Suppressor macrophage treated with lipopolysaccharide for 1 hour (primary cell): ENCODE measurements at places on chromosomes 5 and 9.

DNA sequence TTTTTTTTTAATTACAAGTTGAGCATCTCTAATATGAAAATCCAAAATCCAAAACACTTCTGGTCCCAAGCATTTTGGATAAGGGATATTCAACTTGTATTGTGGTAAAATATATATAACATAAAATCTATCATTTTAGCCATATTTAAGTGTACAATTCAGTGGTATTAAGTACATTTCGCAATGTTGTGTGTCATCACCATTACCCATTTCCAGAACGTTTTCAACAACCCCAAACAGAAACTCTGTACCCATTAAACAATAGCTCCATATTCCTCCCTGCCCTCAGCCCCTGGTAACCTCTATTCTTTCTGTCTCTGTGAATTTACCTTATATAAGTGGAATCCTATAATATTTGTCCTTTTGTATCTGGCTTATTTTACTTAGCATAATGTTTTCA is 24.9 kb downstream of the TICAM2 start:
- peak; percentile 36 for DNase-seq

- DNase-seq = no peak
Measured at GRCh38 chr5:31487506-31487905, 44.4 kb downstream of the DROSHA start.

DNA sequence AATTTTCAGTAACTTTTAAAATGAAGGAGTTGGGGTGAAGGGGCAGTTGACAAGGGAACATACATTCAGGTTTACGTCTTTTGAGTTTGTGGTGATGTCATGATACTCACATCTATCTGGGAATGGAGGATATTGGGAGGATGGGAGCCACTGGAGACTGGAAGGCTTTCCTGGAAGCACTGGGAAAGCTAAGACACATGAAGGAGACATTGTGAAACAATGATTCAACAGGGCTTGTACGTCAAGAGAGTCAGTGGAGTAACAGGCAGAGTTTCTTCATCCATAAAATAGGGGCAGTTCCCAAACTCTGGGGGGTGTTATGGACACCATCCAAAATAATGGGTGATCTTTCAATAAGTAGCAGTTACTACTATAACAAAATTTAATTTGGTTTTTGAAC is 572.8 kb downstream of the CCDC171 start:
- DNase-seq = no peak

DNA sequence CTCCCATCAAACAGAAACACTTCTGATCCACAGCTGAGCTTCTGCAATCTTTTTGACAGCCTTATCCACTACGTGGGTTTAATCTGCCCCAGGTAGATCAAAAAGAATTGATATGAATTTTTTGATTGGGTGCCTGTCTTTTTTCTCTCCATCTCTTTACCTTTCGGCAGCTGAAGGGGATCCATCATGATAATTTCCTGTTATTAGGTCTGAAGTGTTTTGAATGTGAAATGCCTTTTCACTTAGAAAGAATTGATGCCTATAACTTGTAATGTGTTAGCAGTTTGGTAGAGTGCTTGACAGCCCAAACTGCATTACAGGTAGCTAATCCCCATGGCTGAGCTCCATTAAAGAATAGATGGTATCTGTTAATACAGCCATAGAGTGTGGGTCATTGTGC is 745.4 kb downstream of the TLR4 start:
- DNase-seq = no peak

GRCh38 chr5:125214080-125214479 is 467.6 kb upstream of the ZNF608 start:
- no peak for DNase-seq

DNA sequence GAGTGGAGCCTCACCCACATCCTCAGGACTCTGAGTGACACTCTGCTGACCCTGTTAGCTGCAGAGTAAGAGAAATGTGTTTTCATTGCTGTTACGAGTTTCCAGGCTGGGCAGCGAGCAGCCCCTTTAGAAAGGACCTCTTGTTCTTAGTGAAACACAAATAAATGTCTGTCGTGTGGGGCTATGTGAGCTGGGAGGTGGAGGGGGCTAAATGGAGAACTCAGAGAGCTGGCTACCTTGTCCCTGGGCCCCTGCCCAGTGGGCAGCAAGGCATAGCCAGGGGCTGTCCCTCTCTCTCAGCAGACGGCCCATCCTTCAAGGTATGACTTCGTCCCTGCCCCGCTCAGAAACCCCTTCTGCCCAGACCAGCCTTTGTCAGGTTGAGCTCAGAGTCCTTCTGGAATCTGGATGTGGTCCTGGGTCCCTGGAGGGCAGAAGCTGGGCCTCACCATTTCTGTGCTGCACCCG is 10.2 kb downstream of the DCANP1 start:
- no peak for DNase-seq

DNA sequence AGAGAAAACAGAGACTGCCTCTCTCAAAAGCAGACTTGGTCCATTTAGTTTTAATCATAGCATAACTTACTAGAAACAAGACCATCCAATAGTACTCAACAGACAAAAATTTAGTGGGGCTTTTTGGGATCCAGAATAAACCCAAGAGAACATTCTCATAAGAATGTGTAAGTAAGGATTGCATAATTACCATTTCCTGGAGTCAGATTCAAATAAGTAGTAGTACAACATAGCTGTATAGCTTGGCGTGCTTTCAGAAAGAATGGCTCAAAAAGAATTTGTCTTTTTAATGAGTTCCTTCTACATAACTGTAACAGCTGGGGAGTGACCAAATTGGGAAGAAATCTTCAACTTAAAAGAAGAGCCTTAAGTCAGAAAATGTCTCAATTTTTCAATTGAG is 145.4 kb downstream of the DENND1A start:
- peak; percentile 31 for DNase-seq

DNA sequence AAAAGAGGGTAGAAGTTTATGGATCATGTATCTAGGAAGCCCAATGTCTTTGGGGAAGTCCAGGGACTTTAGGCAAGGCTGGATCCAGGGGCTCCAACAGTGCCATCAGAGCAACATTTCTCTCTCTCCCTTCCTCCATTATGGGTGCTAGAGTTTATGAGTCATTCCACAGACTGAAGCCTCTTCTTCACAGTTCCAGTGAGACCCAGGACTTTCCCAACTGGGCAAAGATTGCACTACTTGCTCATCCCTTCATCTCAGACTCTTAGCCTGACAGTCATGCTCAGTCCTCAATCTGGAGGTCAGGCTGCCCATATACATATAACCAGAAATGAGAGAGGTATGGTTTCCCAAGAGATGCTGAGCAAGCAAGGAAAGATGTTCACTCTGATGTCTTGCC is 110.7 kb downstream of the FEM1C start:
- DNase-seq = peak; percentile 75

GRCh38 chr5:179819296-179820126 is 1.2 kb upstream of the SQSTM1 start:
- peak; percentile 59 for DNase-seq

- DNase-seq = no peak
Measured at GRCh38 chr5:100841358-100842076, 61.6 kb downstream of the ST8SIA4 start.

DNA sequence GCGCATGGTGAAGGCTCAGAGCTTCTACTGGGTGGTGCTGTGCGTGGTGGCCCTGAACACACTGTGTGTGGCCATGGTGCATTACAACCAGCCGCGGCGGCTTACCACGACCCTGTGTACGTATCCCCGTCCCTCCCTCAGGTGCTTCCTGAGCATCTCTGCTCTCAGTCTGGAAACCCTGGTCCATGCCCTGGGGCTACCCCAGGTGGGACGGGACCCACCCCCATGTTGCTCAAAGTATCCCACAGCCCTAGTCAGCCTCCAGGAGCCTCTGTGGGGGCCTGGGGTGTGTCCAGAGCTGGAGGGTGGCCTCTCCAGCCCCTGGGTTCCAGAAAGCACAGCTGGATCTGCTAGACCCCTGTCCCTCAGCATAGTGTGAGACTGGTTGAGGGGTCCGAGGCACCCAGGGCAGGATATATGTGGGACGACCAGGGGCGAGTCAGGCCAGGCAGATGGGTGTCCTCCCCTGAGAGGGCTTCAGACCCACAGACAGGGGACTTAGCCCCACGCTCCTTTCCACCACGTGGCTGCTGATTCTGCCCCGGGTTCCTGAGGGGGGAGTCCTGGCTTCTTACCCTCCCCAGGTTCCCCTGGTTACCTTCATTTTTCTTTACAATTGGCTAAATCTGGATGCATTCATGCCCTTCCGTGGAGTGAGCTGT is 94.0 kb downstream of the CACNA1B start:
- DNase-seq = no peak

GRCh38 chr5:10695759-10696543 is 65.1 kb downstream of the DAP start:
- DNase-seq = peak; percentile 25

DNA sequence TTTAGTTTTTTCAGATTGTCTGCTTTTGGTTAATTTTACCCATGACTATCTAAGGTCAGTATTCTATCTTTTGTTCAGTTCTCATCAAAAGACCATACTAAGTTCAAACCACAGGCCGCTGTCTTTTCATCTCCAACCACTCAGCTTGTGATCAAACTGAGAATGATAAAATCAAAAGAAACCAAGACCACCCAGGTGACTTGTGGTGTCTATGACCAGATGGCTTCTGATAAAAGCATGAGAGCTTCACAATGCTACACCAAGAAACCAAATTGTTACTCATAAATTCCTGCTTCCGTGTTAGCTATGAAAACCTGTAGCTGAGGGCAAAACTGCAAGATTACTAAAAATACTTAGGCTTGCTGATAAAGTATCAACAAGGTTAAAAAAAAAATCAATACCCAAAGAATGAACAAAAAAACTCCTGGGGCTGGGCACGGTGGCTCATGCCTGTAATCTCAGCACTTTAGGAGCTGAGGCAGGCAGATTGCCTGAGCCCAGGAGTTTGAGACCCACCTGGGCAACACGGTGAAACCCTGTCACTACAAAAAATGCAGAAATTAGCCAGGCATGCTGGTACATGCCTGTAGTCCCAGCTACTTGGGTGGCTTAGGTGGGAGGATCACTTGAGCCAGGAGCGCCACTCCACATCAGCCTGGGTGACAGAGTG is 25.8 kb upstream of the GPX8 start:
- DNase-seq = no peak

DNA sequence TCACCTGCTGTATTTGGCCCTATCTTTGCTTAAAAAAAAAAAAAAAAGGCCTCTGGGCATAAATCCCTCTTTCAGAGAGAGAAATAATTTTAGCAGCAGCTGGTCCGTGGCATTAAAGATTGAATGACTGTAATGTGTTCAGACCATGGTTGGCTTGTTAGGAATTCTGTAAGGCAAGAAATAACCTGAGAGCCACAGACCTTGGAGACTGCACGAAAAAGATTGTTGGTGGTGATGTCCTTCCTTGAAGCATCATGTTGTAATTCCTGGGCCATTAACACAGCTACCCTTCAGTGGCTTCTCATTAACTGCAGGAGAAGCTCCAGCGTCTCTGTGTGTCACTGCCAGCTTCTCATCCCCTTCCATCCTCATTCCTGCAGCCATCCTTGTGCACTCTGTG is 79.0 kb downstream of the SGCD start:
- no peak for DNase-seq

GRCh38 chr9:95264954-95265615 is 52.4 kb downstream of the FANCC start:
- no peak for DNase-seq

DNA sequence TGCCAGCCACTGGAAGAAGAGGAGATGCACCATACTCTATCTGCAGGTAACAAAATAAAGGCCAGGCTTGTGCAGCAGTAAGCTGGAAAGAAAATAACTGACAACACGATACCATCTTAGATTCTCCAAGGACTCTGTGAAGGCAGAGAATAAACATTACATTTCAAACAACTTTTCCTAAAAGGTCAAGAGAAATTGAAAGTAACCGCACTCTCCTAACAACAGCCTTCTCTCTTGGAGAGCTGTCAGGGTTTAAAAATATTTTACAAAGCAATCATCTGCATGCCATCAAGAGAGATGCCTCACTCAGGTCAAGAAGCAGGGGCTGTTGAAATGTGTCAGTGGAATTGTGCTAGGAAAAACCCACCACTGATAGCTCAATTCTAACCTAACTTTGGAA is 13.5 kb upstream of the TTLL11 start:
- DNase-seq = no peak

GRCh38 chr5:57858905-57859304 is 376.3 kb upstream of the ACTBL2 start:
- no peak for DNase-seq

DNA sequence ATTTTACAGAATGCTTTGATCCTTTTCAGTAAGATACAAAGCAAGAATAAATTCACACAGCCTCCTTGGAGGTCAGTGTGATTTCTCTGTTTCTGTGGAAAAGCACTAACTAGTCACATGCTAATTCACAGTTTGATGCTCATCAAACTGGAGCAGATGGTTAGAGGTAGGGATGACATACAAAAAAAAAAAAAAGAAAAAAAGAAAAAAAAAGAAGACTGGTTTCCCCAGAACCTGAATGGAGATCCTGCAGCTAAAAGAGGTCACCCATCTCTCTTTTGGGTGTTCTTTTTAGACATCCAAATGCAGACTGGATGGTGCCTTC is 123.7 kb upstream of the ANKRD55 start:
- DNase-seq = no peak

DNA sequence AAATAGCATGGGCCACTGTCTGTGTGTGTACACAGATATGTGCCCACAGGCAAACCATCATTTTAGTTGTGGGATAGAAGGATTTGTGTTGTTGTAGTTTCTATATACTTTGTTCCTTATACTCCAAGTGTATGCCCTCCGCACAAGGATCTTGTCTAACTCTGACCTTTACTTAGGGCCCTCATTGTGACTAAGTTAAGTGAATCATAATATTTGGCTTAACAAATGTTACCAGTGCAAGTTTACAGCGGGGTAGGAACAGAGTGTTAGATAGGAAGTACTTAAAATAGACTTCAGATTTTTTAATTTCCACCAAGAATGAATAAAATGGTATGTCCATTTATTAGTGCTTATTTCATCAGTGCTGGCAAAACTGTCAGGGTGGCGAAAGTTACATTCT is 29.5 kb upstream of the CYFIP2 start:
- no peak for DNase-seq

DNA sequence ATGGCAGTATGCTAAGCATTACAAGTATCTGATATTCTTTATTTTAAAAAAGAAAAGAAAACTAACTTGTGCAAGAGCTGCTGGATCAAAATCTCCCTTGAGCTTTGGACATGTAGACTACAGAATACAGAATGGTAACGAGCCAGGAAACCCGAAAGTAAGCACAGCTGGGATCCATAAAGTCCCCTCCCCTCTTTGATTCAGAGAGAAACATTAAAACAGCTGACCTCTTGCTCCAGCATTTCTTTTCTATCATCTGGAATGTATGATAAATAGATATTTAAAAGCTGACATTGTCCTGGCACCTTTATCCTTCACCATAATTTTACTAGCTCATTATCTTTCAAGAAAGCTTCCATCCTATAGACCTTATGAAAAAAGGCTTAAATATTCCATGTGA is 28.2 kb upstream of the LPAR1 start:
- no peak for DNase-seq

- DNase-seq = no peak
Measured at GRCh38 chr9:96781552-96781951, 3.7 kb upstream of the ZNF510 start.
